EL (cell line): ENCODE measurements at places on chromosomes 3 and 15.
A peak's percentile ranks its signal among the peaks of the same experiment; 100 is the strongest.

- no peak for DNase-seq
These were observed 203.5 kb upstream of the ZBTB20 start for GRCh38 chr3:115350606-115351005.

- DNase-seq = peak; percentile 65
These were observed 1.4 kb downstream of the ACVR2B start for GRCh38 chr3:38454884-38455638.

- DNase-seq = peak; percentile 45
These were observed 1142.2 kb downstream of the IGSF11 start for GRCh38 chr3:117892431-117892841.

DNA sequence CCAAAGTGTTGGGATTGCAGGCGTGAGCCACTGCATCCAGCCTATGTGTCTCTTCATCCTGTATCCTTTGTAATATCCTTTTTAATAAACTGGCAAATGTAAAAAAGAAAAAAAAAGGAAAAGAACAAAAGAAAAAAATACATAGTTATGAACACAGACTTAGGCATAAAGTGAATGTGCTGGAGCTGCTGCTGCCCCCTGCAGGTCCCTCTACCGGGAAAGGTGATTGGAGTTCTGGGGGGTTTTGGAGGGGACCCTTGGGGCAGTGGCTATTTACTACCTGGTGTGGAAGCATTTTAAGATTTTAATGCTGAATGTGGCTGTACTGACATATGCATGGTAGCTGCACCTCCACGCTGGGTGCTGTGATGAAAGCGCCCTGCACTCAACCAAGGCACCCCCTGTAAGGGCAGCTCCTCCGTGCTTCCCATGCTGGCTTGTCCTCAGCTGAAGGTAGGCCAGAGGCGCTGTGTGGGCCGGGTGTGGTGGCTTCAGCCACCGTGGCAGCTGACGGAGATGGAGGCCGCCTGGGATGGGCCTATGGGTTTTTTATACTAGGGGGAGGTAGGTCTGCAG, 49.9 kb downstream of the RPLP1 start:
- no peak for DNase-seq

- DNase-seq = peak; percentile 59
These were observed 776 bp downstream of the VGLL3 start for GRCh38 chr3:86990012-86990733.

DNA sequence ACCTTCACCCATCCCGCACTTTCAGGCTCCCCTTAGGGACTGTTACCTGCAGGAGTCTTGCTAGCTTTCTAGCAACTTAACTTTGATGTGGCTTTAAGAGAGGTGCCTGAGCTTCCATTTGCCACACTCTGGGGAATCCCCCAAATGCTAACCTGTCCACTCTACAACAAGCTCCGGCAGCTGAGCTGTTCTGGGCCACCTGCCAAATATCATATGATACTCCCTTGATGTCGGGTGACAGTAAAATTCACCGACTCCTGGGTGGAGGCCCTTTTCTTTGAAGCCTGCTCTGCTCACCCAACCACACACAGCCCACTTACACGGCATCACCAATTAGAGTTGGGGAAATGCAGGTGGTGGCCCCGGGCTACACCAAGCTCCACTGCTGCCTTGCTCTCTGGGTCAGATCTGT, 38.0 kb upstream of the XCR1 start:
- peak; percentile 16 for DNase-seq

GRCh38 chr3:99777708-99778107, 40.0 kb upstream of the CMSS1 start:
- no peak for DNase-seq

- no peak for DNase-seq
These were observed 395.2 kb downstream of the MECOM start for GRCh38 chr3:169268286-169268776.

- peak; percentile 89 for DNase-seq
These were observed 22.8 kb upstream of the TM2D3 start for GRCh38 chr15:101675015-101675414.

DNA sequence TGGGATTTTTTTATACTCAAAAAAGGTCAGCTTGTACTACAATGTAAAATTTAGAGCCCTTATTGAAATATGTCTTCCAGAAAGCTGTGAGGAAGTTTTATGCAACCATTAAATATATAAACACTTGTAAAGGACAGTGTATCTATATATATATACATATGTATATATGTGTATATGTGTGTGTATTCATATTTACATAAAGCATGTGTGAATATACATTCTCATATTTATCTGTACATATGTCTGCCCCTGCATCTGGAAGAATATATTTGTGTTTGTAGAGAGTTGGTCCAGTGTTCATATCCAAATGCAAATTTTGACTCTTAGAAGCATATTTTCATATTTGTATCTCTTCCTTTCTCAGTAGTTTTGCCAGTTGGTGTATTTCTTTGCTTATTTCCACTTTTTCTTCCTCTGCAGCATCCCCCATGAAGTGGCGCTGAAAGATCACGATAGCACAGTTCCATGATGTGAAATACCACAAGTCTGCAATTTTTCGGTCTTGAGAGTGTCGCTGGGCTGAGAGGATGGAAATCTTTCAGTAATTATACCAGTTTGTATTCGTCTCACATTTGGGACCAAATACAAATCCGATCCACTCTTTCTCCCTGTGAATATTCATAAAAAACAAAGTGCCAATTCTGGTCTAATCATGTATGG, 311.7 kb upstream of the DPH6 start:
- no peak for DNase-seq

DNA sequence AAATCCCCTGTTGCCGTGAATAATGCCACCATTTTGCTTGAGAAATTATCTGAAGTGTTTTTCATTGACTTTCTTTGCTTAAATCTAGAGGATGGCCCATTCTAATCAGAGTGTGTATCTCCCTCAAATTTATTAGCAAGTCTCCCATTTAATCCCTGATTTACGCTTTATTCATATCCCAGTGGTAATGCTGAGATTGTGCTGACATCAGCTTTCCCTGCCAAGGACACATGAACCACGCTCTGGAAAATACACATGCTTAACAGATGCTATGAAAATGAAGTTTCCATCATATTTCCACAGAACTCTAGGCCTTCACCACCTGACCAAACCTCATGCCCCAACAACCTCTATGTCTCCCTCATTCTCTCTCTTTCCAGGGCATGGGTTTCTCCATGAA, 545.4 kb downstream of the TUSC7 start:
- no peak for DNase-seq

- no peak for DNase-seq
These were observed 153.4 kb upstream of the UMPS start for GRCh38 chr3:124576565-124577493.

DNA sequence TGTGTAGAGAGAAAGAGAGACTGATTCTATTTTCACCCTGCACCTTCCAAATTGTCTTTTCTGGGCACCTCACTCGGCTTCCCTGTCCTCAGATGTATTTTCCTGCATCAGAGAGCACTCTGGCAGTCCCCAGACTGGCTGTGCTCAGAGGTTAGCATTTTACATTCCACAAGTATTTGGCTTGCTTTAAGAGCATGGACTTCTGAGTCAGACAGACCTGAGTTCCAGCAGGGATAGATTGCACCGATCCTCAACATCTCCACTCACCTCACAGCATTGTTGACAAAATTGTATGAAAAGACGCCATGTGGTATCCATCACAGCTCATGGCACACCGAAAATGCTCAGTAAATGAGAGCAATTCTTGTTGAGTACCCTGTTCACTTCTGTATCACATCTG, 45.6 kb downstream of the SST start:
- peak; percentile 3 for DNase-seq

DNA sequence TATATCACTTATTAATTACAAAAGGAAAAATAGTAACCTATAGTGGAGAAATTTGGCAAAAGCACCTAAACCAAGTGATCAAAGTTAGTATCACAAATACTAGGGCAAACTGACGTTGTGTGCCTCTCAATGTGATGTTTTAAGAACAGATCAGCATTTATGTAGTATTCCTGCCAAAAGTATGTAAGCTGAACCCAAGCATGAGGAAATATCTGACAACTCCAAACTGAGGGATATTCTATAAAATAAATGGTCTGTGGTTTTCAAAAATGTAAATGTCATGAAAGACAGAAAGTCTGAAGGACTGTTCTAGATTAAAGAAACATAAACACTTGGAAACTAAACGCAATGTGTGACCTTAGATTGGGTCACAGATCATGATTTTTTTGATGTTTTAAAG, 34.3 kb upstream of the PIK3CA start:
- DNase-seq = peak; percentile 14

DNA sequence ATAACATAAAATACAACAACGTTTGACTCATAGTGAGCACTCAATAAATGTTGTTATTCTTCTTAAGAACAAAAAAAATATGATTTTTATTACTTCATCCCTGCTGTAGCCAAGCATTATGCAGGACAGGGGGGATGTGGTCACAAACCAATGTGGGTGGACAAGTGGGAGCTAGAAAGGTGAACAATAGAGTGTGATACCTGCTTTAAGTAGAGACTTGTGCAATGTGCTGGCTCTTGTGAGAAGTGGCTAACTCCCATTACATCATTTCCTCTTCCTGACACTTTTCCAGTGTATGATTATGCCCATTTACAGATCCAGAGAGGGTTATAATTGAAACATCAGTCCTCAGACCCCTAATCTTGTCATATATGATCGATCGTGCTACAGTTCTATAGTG, 193.6 kb downstream of the UBE2E2 start:
- no peak for DNase-seq

DNA sequence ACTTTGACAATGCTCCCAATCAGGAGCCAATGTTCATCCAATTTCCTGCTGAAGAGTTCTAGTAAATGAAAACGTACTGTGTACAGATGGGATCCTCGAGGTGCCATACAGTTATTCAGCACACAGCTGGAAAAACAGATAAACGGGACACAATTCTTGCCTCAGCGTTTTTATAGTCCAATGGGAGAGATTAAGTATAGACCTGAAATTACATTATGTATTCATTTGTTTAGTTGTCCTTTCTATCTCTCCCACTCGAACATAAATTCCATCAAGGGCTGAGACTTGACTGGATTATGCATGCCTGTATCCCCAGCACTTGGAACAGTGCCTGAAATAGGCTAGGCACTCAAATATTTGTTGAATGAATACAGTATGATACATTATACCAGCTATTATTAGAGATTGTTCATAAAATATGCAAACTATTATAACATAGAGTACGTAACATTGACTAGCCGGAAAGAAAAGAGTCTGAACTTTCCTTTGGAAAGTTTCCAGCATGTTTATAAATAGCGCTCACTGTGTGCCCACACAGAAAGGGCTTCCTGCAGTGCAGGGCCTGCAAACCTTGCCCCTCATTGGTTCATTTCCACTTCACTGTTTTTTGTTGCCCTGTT, 27.4 kb upstream of the SNTN start:
- DNase-seq = peak; percentile 87

- no peak for DNase-seq
These were observed 561 bp upstream of the OSTN start for GRCh38 chr3:191198480-191198879.

DNA sequence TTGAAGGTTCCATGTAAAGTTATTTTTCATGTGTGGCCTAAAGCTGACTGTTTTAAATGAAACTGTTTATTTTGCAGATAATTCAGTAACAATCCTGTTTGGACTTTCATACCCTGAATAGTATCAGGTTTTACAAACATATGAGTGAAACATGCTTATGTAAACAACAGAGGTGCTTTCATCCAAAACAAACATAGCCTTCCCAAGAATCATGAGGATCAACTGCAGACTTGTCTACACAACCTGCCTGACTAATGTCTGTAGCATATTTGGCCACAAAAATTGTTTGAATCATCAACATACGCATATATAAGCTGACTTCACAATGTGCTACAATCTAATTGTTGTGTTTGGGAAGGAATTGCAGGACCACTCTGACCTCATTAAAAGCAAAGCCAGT, 190.4 kb downstream of the DIPK2A start:
- peak; percentile 44 for DNase-seq

DNA sequence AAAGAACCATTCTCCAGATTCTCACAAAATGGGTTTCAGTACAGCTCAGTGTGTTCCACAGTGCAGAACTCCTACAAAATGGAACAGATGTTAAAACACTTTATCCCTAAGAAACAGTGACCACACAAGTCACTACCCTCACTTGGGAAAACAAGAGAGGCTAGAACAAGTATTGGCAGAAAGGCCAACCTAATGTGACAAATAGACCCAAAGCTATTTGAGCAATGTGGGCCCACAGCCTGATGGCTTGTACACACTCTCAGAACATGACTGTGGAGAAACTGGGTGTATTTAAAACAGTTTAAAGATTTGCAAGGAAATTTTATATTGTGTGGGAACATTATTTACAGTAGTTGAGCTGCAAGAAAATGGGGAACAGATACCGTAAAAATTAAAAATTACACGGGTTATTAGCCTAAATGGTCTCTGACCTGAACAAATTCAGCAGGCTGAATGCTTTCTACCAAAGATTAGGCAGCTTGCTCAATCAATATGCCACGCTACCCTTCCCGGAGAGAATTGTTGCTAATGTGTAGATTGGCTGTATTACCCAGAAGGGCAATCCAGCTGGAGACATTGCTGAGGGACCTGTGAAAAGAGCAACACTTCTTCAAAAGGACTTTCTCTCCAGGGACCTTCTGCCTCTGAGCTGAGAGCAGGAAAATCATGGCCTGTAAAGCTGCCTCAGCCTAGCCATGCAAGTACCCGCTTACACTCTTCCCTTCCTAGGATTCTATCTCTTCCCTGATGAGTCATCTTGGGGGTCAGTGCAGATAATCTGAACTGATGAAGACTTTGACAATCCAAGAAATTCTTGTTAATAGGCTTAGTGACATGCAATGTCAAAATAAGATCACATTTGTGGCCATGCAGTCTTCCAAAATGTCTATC, 97.1 kb downstream of the STRIT1 start:
- no peak for DNase-seq

DNA sequence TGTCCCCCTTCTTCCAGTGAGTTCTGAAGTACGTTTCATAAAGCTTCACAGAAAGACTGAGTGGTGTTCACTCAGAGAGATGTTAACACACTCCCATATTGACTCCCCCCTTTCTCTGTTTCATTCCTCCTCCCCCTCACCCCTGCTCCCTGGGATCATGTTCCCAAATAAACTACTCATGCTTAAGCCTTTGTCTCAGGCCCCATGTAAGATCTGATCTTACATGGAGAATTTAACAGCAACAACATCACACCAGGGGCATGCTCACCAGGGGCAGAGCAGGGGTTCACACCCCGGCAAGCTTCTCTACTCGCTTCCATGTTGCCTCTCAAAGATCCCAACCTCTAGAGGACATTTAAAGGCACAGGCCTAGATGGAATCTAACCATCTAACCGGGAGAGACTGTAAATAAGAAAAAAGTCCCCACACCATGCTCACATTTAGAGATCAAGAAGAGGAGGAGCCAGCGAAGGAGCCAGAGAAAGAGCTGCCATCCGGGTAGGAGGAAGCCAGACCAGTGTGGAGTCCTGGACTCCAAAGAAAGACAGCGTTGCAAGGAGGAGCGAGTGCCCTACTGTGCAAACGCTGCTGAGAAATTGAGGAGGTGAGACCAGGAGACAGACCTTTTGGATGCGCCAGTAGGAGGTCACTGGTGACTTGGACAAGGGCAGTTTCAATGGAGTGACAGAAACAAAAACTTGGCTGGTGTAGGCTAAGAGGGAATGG, 21.4 kb upstream of the SRP14 start:
- no peak for DNase-seq

- peak; percentile 86 for DNase-seq
These were observed 77.1 kb downstream of the PDZRN3 start for GRCh38 chr3:73547427-73548248.
